ENCODE measurements at places on chromosomes 7 and 10. TPM values are rescaled to one million over a fixed set of nuclear protein-coding genes. Genes with fewer than 3 reads are reported as not detected.

GRCh38 chr7:101159696-101160674 lies 5.4 kb downstream of the VGF start:
- DNase-seq, result no peak

DNA sequence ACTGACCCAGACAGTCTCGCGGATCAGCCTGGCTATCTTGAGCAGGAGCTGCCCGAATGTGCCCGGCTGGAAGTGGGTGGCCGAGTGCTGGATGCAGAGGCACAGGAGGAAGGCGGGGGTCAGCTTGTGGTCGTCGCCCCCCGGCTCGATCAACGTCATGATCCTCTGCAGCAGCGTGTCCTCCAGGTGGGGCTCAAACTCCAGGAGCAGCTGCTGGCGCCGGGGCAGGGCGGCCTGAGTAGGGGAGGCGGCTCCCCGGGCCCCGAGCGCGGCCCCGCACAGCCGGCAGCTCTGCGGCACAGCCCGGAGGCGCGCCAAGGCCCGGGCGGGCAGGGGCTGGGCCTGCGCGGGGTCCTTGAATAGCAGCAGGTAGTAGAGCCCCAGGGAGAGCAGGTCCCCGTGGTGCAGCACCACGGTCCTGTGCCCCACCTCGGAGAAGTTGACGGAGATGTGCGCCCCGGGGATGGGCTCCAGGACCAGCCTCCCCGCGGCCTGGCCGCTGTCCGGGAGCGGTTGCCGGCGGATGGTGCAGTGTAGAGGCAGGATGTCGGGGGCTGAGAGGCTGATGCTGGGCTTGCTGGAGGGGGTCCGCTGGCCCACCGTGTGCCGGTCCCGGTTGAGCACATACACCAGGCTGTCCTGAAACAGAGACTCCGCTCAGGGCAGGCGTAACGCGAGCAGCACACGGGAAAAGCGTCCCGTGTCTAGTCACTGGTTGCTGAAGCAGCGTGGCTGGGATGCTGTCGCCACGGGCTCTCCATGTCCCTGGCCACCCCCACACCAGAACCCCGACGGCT lies 27.0 kb downstream of the PAPOLB start:
- no peak for DNase-seq

GRCh38 chr10:119932631-119933030 lies 40.1 kb downstream of the SEC23IP start:
- no peak for DNase-seq

GRCh38 chr10:44512431-44513022 lies 127.6 kb upstream of the CXCL12 start:
- DNase-seq, result no peak

GRCh38 chr7:87934699-87935383 lies 790 bp downstream of the ADAM22 start:
- peak; percentile 18 for DNase-seq

DNA sequence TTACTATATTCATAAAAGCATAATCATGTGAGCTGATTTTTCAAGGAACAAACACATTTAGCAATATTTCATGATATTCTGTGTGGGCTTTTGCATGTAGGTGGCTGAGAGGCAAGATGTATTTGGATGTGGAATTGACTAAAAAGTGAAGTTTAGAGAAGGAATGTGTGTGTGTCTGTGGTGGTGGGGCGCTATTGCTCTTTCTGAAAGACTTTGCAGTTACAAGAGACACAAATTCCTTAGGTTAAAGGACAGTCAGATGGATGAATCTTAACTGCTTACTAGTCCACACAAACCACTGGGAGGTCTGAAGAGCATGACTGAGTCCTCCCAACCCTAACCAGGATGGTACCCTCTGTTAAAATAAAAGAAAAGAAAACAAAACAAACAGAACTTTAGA lies 200.1 kb downstream of the SDHAF3 start:
- DNase-seq, result no peak

GRCh38 chr7:30379741-30380140 lies 95.3 kb downstream of the ZNRF2 start:
- no peak for DNase-seq

DNA sequence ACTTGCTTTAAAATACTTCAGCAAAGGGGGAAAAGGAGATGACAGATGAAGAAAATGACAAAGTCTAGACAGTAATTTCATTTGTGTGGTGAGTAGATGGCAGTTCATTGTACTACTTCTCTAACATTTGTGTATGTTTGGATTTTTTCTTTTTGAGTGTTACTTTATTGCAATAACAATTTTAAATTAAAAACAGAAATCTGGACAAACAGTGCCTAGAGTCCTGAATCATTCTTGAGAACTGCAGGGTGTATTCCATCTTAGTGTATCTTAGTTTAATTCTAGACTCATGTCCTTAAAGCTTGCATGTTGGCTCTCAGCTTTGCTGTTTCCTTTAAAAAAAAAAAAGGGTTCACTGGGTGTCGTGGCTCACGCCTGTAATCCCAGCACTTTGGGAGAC lies 31.1 kb downstream of the HOXA1 start:
- DNase-seq, result no peak

DNA sequence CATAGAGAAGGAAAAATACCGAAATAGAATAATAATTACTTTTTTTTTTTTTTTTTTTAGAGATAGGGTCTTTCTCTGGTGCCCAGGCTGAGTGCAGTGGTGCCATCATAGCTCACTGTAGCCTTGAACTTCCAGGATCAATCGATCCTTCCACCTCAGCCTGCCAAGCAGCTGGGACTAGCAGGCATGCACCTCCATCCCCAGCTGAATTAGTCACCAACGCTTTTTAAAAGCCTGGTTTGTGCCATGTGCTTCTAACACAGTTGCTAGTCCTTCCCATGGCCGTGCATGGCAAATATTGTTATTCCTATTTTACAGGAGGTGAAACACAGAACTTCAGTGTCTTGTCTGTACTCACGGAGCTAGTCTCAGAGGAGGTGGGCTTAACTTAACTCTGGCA lies 23.2 kb downstream of the LYZL2 start:
- DNase-seq, result no peak

DNA sequence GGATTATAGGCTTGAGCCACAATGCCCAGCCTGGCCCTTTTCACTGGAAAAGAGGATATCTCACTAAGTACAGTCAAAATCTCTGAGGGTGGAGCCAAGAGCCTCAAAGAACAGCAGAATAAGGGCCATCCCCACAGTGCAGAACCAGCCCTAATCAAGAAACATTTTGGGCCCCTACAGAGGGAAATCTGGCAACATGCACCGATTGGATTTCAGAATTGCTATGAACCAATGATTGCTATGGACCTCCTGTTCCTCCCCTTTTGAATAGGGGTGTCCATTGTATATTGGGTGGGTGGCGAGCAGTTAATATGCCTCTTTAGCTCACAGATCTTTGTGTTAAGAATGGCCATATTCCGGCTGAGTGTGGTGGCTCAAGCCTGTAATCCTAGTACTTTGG lies 42.7 kb downstream of the SKIDA1 start:
- no peak for DNase-seq

Gene AGR3
- 20.3 TPM for total RNA-seq

Gene CDC14C
- total RNA-seq, result not detected

Gene ZNF33A
- total RNA-seq, result 42.6 TPM

Gene TRPV5
- 1.4 TPM for total RNA-seq

Gene SH2D4B
- total RNA-seq, result 0.09 TPM

Gene HKDC1
- 27.4 TPM for total RNA-seq

Gene C7orf33
- total RNA-seq, result not detected

Gene NOD1
- 15.6 TPM for total RNA-seq

Gene STEAP1
- total RNA-seq, result 4.4 TPM

Gene PHKG1
- 0.91 TPM for total RNA-seq

All from kidney (tissue), 22 donors.